ENCODE measurements at places on chromosomes 1 and 21.

DNA sequence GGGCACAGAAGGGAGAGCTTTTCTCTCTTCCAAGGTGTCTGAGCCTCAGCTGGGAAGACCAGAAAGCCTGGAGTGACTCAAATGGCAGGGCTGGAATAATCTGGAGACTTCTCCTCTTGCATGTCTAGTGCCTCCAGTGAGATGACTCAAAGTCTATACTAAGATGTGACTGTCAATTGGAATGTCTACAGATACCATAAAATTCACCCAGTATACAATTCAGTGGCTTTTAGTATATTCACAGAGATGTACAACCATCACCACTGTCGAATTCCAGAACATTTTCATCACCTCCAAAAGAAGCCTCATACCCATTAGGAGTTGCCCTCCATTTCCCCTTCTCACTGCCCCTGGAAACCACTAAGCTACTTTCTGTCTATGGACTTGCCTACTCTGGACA lies 47.9 kb upstream of the CNN3 start:
- DNase-seq, result no peak

DNA sequence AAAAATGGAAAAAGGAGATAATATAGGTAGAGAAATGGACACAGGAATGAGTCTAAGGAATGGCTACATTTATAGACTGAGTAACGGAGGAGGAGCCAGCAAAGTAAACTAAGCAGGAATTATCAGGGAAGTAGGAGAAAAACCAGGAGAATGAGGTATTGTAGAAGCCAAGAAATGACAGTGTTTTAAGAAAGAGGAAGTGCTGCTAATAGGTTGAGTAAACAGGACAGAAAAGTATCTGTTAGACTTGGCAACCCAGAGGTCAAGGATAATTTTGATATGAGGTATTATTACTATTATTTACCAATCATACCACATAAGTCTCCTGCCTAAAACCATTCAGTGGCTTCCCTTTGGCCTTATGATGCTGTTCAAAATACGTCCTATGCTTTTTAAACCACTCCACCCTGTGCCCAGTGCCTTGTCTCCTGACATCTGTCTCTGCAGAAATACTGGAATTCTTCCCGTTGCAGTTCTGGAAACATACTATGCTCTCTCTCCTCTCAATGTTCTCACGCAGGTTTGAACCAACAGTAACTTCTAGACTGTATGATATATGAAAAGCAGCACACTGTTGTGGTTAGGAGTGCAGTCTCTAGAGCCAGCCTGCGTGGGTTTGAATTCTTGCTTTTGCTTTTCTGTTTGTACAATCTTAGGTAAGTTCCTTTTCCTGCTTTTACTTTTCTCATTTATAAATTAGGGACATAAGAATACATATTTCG lies 24.6 kb upstream of the NEK7 start:
- DNase-seq, result no peak

- no peak for DNase-seq
Measured at GRCh38 chr1:116453481-116453880, 80.4 kb downstream of the ATP1A1 start.

- DNase-seq, result peak; percentile 88
Measured at GRCh38 chr21:41425954-41426675, at the start of gene MX1. MX1 (plus strand) TSS chr21:41426239; CDS start chr21:41432071, 5,832 bp downstream.

- DNase-seq, result no peak
Measured at GRCh38 chr1:19391596-19391981, 79.5 kb downstream of the SLC66A1 start.

DNA sequence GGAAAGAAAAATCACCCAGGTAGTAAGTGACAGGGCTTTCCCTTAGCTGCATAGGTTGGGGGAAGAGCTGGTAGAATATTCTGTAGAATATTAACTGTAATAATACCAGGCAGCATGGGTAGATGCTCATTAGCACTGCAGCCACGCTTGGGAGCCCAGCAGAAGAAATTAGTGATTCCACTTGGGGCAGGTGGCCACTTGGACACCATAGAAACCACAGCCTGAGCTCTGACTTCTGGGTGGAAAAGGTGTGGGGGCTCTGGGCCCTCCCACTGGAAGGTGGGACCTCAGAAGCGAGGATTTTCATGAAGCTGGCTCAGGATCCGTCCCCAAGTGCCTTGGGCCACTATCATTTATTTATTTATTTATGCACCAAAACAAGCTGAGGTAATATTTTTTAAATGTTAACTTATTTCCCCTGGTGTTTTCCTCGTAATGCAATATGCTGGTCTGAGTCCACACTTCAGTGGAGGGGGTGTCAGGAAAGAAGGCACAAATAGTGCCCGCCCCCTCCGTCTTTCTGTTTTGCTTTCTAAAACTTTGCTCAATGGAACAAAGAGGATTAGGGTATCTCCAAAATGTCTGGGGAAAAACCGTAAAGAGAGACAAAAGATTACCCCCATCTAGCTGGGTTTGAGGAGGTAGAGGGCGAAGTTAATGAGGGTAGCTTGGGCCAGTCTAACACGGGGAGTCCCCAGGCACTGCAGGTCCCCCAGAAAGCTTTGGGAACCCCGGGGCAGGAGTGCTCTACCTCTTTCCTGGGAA lies 75.2 kb upstream of the GADD45A start:
- DNase-seq, result no peak

DNA sequence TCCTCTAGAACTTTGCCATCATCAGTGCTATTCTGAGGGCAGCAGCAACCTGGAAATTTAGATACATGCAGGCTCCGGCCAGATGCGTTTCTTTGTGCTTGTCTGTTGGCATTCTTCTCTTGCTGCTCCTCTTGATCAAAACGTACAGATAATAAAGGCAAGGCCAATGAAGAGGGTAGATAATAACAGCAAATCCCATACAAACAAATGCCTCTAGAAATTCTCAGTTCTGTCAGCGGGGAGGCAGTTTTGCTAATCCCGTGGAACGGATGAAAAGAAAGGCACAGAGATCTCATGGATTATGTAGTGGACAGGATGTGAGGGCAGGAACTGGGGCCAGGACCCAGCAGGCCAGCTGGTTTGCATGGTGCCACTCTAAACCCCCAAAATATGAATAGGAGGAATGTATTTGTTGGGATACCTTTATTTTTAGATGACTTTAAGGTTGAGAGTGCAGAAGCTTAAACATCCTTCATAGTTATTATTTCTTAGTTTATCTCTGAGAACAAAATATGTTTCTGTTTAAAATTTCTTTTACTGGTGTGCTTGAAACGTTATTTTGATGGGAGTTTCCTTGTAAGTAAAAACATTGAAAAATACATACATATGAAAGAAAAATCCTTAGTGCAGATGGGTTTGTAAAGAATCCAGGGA lies 1.5 kb downstream of the ITSN1 start:
- no peak for DNase-seq

DNA sequence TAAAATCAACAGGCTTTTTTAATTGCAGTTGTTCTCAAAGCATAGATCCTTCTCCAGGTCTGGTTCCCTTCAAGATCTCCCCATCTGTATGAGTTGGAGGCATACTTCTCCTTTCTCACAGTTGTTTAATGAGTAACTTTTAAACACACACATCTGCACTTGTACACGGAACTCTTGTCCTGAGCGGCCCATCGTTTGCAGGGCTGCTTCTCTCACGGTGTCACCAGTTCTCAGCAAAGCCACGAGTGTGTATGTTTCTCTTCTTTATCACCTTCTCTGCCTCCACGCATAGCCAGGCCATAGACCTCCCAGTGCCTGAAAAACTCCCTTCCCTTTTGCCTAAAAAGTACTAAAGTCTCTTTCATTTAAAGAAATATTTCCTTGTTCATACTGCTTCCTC lies 68.7 kb upstream of the ROR1 start:
- DNase-seq, result no peak

DNA sequence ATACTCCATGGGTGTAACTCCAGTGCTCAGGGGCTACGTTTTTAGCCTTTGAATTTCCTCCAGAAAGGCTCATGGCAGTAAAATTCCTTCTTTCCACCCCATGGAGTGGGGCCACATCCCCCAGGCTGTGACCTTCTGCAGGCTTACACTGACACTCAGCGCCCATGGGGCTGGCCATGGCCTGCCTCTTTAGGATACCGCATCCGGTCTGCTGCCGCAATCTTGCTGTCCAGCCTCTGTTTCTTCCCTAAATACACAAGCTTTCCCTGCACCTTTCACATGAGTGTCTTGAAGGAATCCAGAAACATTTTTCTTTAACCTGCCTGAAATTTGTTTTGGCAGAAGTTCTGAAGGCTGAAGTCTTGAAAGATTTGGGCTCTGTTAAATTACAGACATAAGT lies 170.5 kb downstream of the NTMT2 start:
- DNase-seq, result no peak

GRCh38 chr1:77978969-77979876 lies at the start of gene FUBP1:
FUBP1 (minus strand) TSS chr1:77979072; CDS start chr1:77979004, 68 bp downstream.
- peak; percentile 95 for DNase-seq

- no peak for DNase-seq
Measured at GRCh38 chr1:204334455-204334854, 25.3 kb downstream of the PLEKHA6 start.

- no peak for DNase-seq
Measured at GRCh38 chr1:160325252-160325651, 17.8 kb downstream of the COPA start.

Data from left cardiac atrium (tissue), 4 donors.